Stomach (tissue), 19 donors: ENCODE measurements at places on chromosomes 6 and 20.

DNA sequence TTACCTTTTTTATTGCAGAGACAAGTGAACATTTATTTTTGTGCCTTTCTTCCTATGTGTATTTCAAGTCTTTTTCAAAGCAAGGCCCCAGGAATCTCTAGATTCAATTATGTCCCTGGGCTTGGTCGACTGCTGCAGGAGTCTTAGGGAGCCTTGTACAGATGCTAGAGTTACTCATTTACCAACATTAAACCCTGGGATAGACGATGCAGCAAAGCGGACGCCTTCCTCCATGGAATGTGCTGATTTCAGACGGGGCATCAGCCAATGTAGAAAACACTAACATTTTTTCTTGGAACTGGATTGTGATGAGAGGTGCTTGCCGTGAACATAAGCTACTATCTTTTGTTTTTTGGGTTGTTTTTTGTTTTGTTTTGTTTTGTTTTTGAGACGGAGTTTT is 55.9 kb downstream of the CD164 start:
- no peaks in the 10 kb centered on the region for H3K4me1 ChIP-seq
- no peak for DNase-seq
- H3K27ac ChIP-seq = no peak overlapping the region

- H3K4me3 ChIP-seq = no peak overlapping the region
- DNase-seq = no peak
- H3K4me1 ChIP-seq = peaks cover 85% of the 10 kb centered on the region
- H3K36me3 ChIP-seq = peaks cover 59% of the 10 kb centered on the region
- H3K27me3 ChIP-seq = no peaks in the 10 kb centered on the region
- H3K27ac ChIP-seq = no peak overlapping the region
Observed at GRCh38 chr20:1371830-1372539, 20.9 kb downstream of the FKBP1A start.

GRCh38 chr6:150735341-150735851 is 130.1 kb upstream of the MTHFD1L start:
- no peaks in the 10 kb centered on the region for H3K27me3 ChIP-seq
- peaks cover 10% of the 10 kb centered on the region for H3K36me3 ChIP-seq
- H3K4me3 ChIP-seq = no peak overlapping the region
- H3K27ac ChIP-seq = no peak overlapping the region
- H3K4me1 ChIP-seq = no peaks in the 10 kb centered on the region
- DNase-seq = no peak

- no peak overlapping the region for H3K27ac ChIP-seq
- DNase-seq = peak; percentile 19
- H3K4me1 ChIP-seq = peaks cover 23% of the 10 kb centered on the region
- H3K36me3 ChIP-seq = no peaks in the 10 kb centered on the region
Observed at GRCh38 chr6:108751282-108751681, 96.9 kb upstream of the ARMC2 start.

DNA sequence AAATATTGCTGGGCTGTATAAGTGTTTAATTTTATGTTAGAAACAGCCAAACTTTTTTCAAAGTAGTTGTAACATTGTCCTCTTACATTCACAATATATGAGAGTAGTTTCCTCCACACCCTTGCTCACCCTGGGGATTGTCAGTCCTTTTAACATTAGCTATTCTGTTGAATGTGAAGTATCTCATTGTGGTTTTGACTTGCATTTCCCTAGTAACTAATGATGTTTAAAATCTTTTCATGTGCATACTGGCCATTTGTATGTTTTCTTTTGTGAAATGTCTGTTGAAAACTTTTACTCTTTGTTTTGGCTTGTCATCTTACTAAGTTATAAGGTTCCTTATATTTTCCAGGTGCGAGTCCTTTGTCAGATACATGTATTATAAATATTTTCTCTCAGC is 32.9 kb downstream of the TRIM38 start:
- no peak overlapping the region for H3K27ac ChIP-seq
- H3K4me1 ChIP-seq = peaks cover 8% of the 10 kb centered on the region
- no peak overlapping the region for H3K4me3 ChIP-seq
- no peaks in the 10 kb centered on the region for H3K27me3 ChIP-seq
- H3K36me3 ChIP-seq = peaks cover 14% of the 10 kb centered on the region

DNA sequence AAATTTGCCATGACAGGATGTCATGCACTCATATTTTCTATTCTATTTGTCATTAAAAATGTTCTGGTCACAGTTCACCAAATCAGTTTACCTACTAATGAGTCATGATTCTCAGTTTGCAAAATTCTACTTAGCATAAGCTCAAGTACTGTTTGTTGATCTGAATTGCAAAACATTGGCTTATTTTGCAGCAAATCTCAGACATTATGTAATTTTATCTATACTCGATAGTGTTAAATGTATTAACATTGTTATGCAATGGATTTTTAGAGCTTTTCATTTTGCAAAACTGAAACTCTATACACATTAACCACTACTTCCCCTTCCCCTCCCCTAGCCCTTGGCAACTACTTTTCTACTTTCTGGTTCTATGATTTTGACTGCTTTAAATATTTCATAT is 213.8 kb upstream of the ZFP64 start:
- no peak overlapping the region for H3K4me3 ChIP-seq
- H3K36me3 ChIP-seq = no peaks in the 10 kb centered on the region
- H3K4me1 ChIP-seq = no peaks in the 10 kb centered on the region
- no peak overlapping the region for H3K27ac ChIP-seq
- DNase-seq = no peak

DNA sequence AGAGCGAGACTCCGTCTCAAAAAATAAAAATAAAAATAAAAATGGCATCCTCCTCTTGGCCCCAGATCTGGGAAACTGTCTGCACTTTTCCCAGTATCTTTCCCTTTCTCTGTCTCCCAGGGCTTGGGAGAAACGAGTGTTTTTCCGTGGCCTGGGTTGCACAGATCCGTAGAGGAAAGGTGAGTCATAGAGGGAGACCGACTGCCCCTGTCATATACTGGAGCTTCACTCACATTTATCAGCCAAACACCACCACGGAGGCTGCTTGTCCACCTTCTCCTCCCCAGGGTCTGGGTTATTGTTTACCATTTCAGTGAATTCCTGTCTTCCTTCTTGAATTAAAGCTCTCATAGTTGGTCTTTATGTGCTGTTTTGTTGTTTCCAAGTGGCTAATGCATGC is 31.9 kb upstream of the EIF2S2 start:
- DNase-seq = no peak
- no peaks in the 10 kb centered on the region for H3K27me3 ChIP-seq
- H3K4me3 ChIP-seq = no peak overlapping the region

GRCh38 chr6:150301846-150302519 is 66.8 kb upstream of the IYD start:
- no peaks in the 10 kb centered on the region for H3K4me1 ChIP-seq
- DNase-seq = peak; percentile 28
- no peak overlapping the region for H3K4me3 ChIP-seq
- no peaks in the 10 kb centered on the region for H3K27me3 ChIP-seq

GRCh38 chr6:105058316-105058715 is 101.4 kb downstream of the LIN28B start:
- no peaks in the 10 kb centered on the region for H3K36me3 ChIP-seq
- no peaks in the 10 kb centered on the region for H3K4me1 ChIP-seq
- no peak overlapping the region for H3K27ac ChIP-seq
- no peak overlapping the region for H3K4me3 ChIP-seq
- peaks cover 11% of the 10 kb centered on the region for H3K27me3 ChIP-seq

- H3K36me3 ChIP-seq = no peaks in the 10 kb centered on the region
- H3K27me3 ChIP-seq = peaks cover 5% of the 10 kb centered on the region
- no peak overlapping the region for H3K4me3 ChIP-seq
- no peak for DNase-seq
Observed at GRCh38 chr20:22495172-22495571, 89.2 kb downstream of the FOXA2 start.

- no peak for DNase-seq
- no peak overlapping the region for H3K27ac ChIP-seq
- no peak overlapping the region for H3K4me3 ChIP-seq
- no peaks in the 10 kb centered on the region for H3K27me3 ChIP-seq
Observed at GRCh38 chr6:137645850-137646249, 151.7 kb upstream of the OLIG3 start.

DNA sequence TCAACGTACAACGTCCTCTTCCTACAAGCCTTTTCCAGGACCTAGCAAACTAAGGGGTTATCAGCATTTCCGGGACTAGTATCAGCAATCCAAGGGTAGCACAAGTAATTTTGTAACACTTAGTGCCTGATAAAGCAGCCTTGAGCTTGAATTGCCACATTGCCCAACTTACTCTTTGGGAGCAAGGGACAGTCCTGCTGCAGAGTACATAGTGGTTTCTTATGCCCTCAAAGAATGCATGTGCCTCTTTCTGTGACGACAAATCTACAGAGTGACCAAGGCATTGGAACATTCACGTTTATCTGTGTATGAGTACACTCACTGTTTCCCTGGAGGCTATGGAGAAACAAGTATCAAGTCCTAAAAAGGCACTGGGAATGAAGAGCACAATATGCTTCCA is 3.2 kb upstream of the ID4 start:
- no peaks in the 10 kb centered on the region for H3K36me3 ChIP-seq
- H3K4me1 ChIP-seq = peaks cover 11% of the 10 kb centered on the region

DNA sequence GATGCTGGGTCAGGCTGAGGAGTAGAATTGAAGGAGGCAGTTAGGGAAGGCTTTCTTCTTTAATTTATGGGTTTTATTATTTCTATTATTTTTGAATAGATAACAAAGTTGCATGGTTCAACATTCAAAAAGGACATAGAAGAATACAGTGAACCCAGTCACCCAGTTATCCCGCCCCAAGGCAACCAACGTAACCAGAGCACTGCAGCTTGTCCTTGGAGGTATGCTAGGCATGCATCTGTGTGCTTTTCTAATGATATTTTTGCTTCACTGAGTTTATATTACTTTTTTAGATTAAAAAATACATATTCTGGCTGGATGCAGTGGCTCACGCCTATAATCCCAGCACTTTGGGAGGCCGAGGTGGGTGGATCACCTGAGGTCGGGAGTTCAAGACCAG is 47.4 kb upstream of the DSN1 start:
- H3K27ac ChIP-seq = peak overlapping the region; percentile 80
- H3K4me1 ChIP-seq = peaks cover 20% of the 10 kb centered on the region
- peaks cover 31% of the 10 kb centered on the region for H3K36me3 ChIP-seq
- no peaks in the 10 kb centered on the region for H3K27me3 ChIP-seq
- no peak overlapping the region for H3K4me3 ChIP-seq
- DNase-seq = no peak

DNA sequence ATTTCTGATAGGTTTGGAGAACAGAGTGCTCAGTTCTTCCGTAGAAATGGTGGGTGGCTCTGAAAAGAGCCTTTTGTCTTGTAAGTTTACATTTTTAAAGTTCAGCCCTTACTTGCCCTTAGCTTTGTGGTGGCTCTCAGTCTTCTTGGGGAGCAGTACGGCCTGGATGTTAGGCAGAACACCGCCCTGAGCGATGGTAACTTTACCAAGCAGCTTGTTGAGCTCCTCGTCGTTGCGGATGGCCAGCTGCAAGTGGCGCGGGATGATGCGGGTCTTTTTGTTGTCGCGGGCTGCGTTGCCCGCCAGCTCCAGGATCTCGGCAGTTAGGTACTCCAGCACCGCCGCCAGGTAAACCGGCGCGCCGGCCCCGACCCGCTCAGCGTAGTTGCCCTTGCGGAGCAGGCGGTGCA is 19.5 kb downstream of the OR2B2 start:
- peaks cover 16% of the 10 kb centered on the region for H3K4me1 ChIP-seq
- DNase-seq = no peak
- peak overlapping the region; percentile 88 for H3K27ac ChIP-seq
- peak overlapping the region; percentile 65 for H3K4me3 ChIP-seq
- H3K36me3 ChIP-seq = no peaks in the 10 kb centered on the region

DNA sequence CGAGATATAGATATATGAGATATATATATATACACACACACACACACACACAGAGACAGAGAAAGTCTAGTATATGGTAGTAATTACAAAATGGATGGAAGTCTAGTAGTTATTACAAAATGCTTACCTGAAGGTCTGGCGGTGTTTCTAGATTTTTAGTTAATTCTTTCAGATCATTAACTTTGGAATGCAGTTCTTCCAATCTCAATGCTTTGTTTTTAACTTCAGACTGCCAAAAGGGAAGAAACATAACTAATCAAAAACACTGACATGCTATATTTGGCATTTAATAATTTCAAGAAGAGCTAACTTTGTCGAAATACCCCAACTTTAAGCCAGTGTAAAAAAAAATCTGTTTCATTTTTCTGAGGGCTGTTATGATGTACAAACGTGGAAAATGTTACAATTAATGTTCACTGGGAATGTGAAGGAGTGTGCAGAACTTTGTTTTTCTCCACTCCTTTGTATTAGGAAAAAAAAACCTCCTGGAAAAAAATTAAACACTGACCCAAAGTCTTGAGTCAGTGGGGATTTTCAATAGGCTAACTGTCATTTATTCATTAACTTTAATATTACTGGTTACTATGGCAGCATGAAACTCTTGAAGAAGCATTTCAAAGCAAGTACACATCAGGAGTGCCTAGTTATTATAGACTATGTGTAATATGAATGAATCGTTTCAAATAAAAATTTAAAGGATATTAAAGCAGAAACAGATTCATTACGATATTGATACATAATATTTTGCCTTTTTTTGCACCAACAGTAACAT is 232.9 kb downstream of the SYNE1 start:
- peaks cover 19% of the 10 kb centered on the region for H3K36me3 ChIP-seq
- H3K27me3 ChIP-seq = no peaks in the 10 kb centered on the region
- DNase-seq = no peak
- no peak overlapping the region for H3K27ac ChIP-seq
- no peaks in the 10 kb centered on the region for H3K4me1 ChIP-seq
- no peak overlapping the region for H3K4me3 ChIP-seq

DNA sequence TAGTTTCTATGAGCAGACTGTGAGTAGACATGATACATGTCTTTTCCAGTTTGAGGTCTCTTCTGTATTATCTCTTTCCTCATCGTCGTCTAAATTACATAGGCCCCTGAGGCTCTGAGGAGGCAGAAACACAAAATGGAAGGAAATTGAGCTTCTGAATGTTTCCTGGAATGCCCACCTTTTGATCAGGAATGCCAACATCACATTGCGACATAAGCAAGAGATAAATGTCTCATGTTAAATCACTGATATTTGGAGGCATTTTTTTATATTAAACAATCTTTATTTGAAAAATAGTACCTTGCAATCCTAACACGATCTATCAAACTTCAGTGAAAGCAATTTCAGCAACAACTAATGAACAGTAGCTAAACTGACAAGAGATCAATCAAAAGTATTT is 134.5 kb upstream of the PLCB4 start:
- no peak for DNase-seq
- H3K4me1 ChIP-seq = no peaks in the 10 kb centered on the region
- no peak overlapping the region for H3K4me3 ChIP-seq
- H3K36me3 ChIP-seq = no peaks in the 10 kb centered on the region
- no peaks in the 10 kb centered on the region for H3K27me3 ChIP-seq

DNA sequence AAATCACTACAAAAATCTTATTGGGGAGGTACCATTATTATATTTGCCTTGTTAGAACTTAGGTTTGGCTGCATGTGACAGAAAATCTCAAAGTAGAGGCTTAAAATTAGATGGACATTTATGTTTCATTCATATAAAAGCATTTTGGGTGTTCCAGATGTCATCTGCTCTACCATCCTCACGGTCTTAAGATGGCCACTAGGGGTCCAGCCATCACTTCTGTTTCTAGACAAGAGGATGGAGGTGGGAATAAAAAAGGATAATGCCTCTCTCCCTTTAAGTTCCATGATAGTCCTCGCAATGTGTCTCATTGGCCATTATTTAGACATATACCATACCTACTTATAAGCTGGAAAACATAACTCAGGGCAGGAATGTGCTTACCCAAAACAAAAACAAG is 929.5 kb downstream of the KIF16B start:
- H3K27ac ChIP-seq = no peak overlapping the region
- no peaks in the 10 kb centered on the region for H3K27me3 ChIP-seq
- no peak overlapping the region for H3K4me3 ChIP-seq
- no peaks in the 10 kb centered on the region for H3K4me1 ChIP-seq
- H3K36me3 ChIP-seq = no peaks in the 10 kb centered on the region

- peaks cover 46% of the 10 kb centered on the region for H3K36me3 ChIP-seq
- peaks cover 4% of the 10 kb centered on the region for H3K4me1 ChIP-seq
- no peaks in the 10 kb centered on the region for H3K27me3 ChIP-seq
- peak overlapping the region; percentile 80 for H3K27ac ChIP-seq
- DNase-seq = peak; percentile 80
Observed at GRCh38 chr20:34945315-34946077, 10.1 kb downstream of the GSS start.
